ENCODE measurements at places on chromosomes 4 and X.

- no peak for DNase-seq
These were observed 4.6 kb upstream of the DGKK start for GRCh38 chrX:50475208-50475607.

GRCh38 chr4:153402366-153402765 is 57.9 kb downstream of the MND1 start:
- no peak for DNase-seq

GRCh38 chr4:97317201-97317600 is 826.1 kb downstream of the STPG2 start:
- DNase-seq: no peak

- no peak for DNase-seq
These were observed 30.2 kb downstream of the GPRIN3 start for GRCh38 chr4:89277412-89277811.

- DNase-seq: no peak
These were observed 98.2 kb downstream of the SLC39A8 start for GRCh38 chr4:102247041-102247440.

- peak; percentile 80 for DNase-seq
These were observed 65.6 kb downstream of the ASB9 start for GRCh38 chrX:15204130-15204751.

DNA sequence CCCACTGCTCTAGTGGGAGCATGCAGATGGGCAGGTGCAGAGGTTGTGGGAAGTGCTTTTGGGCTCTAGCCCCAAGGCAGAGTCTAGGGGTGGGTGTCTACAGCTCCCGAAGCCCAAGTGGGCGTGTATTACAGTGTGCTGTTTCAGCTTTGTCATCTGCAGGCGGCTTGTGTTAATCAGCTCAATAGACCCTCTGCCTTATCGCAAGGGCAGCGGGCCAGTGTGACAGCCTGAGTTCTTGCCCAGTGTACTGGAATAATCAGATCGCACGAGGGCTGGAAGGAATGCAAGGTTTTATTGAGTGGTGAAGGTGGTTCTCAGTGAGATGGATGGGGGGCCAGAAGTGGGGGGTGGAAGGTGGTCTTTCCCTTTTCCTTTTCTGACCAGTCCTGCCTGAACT is 529.4 kb upstream of the AMOT start:
- no peak for DNase-seq

DNA sequence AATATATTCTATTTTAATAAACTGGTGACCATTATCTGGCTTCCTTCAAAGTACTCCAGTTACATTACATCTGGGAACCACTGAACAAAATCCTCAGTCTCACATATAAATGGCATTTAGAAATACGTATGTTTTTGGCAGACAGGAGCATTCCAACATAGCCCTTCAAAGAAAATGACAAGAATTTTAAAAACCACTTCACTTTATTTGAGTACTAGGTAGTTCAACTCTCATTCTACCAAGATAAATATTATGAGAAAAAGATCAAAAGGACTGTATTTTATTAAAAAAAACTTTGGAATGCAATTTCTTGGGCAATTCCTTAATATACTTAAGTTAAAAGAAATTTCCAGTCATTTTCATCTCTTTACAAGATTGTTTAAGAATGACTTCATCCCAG is 17.6 kb downstream of the TNIP3 start:
- no peak for DNase-seq

DNA sequence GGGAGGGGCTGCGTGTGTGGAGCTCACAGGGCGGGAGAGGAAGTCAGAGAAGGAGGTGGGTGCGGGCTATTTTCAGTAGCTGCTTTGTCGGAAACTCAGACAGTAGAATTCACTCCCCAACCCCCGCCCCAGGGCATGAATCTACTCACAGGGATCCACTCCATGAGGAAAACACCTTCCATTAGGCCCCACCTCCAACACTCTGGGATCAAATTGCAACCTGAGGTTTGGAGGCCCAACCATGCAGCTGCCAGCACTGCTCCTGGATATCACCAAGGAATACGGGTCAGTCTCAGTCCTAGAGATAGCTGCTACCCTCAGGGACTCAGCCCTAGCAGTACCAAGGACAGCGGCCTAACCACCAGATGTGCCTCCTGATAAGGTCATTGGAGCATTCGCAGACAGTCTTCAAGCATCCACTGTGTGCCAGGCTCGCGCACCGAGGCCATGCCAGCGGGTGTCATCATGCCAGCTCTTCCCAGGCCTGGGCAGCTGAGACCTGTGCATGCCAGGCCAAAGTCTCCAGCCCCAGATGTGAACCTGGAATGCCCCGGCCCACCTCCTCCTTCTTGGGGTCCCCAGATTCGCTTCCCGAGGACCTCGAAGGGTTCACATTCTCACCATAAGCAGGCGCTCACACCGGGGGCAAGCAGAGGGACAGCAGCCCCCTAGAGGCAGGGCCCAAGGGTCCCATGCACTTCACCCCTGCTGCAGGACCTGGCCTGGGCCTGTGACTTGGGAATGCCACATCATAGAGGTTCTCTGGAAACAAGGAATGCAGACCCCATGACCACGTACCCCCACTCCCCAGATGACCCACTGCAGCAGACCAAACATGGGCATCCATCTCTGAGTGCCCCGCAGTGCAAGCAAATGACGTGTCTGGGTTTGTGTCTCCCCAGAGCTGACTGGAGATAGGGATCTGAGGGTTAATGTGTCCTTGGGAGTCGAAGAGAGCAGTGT is 102.3 kb downstream of the ADRA2C start:
- DNase-seq: no peak

DNA sequence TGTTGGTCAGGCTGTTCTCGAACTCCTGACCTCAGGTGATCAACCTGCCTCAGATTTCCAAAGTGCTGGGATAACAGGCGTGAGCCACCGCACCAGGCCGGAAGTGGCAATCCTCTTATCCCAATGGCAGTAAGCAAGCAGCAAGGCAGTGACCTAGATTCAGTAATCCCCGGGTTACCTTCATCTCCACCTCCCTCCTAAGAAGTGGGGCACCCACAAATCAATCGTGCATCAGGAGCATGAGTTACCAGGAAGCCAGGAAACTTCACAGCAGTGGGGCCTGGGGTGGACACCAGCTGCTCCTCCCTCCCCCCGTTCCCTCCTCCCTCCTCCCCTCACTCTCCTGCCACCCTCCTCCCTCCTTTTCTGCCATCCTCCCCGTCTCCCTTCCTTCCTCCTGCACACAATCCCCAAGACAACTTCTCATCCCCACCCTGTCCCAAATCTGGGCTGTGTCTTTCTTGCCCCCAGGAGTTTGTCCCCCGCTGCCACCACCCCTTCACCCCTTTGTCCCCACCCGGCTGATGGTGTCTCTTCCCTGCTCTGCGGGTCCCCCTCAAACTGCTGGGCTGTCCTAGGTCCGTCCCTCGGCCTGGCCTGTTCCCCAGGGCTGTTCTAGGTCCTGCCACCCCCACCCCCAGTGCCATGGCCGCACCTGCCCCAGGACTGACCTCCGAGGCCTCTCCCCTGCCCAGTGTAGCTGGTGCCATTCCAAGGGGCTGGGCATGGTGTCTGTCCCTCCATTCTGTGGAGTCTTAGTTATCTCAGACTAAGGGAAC is 2.2 kb downstream of the PDE6B start:
- no peak for DNase-seq

GRCh38 chrX:119235051-119235511 is 1.0 kb upstream of the PGRMC1 start:
- no peak for DNase-seq

DNA sequence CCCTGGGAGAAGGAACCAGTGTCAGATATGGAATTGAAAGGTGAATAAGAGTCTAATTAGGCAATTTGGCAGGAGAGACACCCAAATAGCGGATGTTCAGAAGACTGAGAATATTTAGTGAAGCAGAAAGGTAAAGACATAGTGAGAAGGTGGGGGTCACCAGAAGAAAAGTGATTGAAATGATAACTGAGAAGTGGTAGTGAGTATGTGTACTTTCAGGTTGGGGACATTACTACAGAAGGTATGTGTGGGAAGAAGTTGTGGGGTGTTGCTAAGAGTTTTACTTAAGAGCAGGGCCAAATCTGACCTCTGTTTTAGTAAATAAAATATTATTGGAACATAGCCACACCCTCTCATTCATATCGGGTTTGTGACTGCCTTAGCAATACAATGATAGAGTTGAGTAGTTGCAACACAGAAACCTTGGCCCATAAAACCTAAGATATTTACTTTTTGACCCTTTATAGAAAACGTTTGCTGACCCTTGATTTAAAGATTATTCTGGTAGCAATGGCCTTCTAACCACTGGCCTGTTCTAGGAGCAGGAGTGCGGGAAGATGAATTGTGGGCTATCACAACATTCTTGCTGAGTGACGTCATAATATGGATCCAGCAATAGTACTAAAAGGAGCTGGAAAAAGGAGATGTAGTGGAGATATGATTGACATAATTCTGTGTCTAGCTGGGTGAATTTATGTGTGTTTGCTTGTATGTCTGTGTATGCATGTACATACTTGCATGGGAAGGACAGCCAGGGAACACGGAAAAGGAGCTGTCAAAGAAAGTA is 115.3 kb downstream of the HS3ST1 start:
- DNase-seq: no peak

GRCh38 chr4:152936446-152937335 is 568 bp downstream of the FHDC1 start:
- DNase-seq: no peak

- no peak for DNase-seq
These were observed 58.8 kb upstream of the ATP6AP2 start for GRCh38 chrX:40521868-40522450.

GRCh38 chrX:12790885-12791256 is 341 bp upstream of the PRPS2 start:
- DNase-seq: no peak

DNA sequence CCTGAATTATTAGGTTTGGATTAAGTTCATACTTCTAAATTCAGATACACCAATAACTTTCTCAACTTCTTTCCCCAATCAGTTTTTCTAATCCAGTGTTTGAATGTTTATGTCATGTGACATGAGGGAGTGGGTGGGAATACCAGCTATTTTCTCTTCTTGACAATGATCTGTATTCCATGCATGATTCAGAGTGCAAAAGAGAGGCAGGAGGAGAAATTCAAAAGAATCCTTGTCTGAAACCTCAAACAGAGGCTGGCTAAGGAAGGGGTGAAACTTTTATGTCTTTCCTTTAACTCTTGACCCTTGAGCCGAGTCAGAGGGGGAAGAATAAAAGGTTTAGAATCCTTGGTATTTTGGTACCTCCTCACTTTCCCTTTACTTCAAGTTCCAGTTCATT is 544.7 kb downstream of the SPRY1 start:
- DNase-seq: no peak

GRCh38 chr4:6401797-6402196 is 70.6 kb downstream of the PPP2R2C start:
- no peak for DNase-seq

- DNase-seq: no peak
These were observed 120.5 kb upstream of the C1GALT1C1 start for GRCh38 chrX:120750381-120750780.

- DNase-seq: no peak
These were observed 691.9 kb downstream of the TECRL start for GRCh38 chr4:63717384-63717783.

GRCh38 chr4:78610546-78611214 is 59.1 kb downstream of the ANXA3 start:
- DNase-seq: no peak

DNA sequence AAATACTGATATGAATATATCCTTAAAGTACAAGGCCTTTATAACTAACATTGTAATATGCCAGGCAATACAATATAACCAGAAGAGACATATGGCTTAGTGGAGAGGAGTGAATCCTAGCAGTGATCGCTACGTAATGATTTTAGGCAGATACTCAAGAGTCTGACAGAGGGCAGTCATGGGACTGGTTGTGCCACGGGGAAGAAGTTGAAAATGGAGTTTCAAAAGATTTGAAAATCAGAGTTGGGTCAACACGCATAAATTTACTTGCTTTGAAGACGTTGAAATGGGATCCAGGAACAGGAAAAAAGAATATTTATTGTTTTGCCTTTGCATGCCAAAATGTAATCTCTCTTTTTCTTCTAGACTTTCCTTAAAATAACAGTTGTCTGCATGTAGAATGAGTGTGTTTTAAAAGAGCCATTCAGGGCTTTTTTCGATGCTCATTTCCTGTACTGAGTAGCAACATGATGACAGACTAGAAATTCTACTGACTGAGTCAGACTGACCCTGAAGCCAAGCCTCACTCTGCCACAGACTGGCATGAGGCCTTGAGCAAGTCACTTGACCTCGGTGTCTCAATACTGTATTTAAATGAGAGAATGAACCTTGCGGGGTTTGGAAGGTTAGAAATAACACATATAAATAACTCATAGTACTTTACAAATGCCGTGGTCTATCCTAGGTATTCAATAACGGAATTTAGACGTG is 8.1 kb upstream of the SMS start:
- peak; percentile 50 for DNase-seq

GRCh38 chr4:184857441-184858121 is 31.8 kb upstream of the ACSL1 start:
- no peak for DNase-seq

DNA sequence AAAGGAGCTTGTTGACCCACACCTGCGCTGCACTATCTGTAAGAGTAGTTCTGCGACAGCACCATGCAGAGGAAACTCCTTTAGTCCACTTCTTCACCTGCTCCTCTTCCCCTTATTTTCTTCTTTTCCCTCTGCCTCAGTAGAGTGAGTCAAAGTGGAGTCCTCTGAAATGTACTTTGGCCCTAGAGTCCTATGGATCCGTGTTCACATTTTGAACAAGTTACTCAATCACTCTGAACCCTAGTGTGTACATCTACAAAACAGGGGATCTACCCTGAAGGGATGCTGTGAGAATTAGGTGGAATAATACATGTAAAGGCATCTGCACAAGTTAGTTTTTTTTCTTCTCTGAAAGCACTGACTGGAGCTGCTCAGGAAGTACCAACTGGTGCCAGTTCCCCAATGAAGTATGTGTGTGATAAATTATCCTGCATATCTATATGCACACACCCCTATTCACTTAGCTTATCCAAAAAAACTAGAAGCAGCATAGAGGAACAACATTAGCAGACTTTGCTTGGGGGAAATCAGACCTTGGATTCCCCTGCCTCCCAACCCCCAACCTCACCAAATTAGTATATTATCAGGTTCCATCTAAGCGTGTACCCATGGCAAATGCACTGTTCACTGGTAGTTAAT is 118.5 kb upstream of the FAM9C start:
- DNase-seq: no peak

DNA sequence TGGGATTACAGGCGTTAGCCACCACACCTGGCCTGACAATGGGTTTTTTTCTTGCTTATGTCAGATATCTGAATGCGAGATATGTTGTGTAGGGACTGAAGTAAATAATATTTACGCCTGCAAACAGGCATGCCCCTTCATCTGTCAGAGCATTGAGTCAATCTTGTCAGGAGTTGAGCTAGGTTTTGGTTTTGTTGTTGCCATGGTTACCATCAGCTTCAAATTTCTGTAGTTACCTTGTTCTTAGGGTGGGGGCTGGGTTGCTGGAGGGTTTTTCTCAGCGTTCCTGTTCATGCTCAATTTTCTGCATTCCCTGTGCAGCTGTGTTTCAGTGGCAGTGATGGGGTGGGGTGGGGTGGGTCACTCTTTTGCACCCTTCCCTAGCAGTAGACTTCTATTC is 14.5 kb downstream of the MRPL1 start:
- no peak for DNase-seq
